Sciatic nerve (tissue), 2 donors: ENCODE measurements at places on chromosomes 2 and 18.

DNA sequence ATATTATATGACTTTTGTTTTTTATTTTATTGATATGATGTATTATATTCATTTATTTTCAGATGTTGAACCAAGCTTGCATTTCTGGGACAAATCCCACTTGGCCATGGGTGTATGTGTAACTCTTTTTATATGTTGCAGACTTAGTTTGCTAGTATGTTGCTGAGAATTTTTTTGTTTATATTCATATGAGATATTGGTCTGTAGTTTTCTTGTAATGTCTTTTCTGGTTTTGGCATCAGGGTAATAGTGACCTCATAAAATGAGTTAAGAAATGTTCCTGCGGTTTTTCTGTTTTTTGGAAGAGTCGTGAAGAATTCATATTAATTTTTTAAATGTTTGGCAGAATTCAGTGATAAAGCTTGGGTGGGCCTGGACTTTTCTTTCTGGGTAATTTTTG, 88.7 kb downstream of the ASB1 start:
- DNase-seq, result no peak

DNA sequence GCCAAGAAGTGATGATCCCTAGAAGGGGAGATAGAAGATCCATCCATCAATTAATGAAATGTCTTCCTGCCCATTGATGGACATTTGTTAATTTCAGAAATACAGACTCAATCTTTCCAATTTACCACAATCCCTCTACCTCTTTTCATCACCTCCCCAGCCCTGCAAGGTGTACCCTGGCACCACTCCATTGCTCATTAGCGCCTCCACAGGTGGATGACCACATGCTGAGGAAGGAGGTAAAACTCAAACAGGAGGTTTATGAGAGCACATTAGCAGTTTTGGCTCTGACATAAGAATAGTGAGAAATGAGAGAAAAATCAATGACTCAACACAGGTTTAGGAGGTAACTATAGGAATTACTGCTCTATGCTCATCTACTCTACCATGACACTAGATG, 208.0 kb downstream of the C1D start:
- no peak for DNase-seq

DNA sequence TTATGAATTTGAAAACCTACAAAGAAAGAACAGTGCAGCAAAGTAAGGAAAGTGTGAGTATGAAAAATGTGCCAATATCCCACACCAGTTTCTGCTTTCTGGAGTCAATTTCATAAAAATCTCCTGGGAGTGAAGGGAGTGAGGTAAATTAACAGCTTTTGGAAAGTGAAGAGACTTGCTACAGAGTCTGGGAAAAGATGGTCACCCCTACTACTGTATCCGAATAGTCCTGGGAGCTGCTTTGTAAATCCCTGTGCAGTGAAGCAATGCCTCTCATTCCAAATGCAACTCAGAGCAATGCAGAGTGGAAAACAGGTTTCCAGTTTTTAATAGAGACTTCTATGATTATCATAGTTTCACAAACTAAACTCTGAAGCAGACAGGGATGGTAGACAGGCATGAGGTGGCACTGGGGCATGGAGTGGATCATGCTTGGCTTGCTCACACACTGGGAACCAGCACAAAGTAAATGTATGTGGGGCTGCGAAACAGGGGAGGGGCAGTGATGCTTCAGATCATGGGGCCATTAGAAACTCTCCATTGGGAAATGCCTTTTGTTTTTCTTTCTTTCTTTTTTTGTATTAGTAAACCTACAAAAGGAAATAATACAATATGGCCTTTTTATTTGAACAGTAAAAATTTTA, 10.6 kb downstream of the COL5A2 start:
- DNase-seq, result no peak

DNA sequence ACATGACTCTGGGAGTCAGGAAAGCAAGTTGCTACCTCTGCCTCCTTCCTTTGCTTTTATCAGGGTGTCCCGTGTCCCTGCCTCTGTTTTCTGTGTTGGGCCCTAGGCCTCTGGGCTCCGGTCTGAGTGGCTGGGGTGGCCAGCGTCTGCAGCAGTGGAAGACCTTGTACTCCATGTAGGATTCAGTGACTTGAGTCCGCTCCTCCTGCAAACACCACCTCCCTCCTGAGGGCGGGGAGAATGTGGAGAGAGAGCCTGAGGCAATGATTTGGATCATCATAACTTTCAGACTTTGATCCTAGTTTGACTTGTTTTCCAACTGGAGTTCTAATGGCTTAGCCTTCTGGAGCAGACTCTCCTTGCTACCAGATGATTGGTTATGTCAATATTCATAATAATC, 30.8 kb downstream of the ATP6V1C2 start:
- DNase-seq, result no peak

DNA sequence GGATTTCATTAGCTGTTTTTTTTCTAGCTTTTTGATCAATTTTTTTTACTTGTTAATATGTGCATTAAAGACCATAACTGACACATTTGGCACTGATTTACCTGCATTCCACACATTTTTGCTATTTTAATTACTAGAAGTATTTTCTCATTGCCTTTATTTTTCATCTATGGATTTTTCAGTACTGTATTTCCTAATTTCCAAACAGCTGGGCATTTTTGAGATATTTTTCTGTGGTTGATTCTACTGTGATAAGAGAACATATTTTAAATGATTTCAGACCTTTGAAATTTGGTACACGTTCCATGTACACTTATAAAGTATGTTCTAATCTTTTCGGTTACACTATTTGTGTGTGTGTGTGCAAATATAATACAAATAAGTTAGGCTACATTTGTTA, 135.3 kb downstream of the PARD3B start:
- no peak for DNase-seq

- no peak for DNase-seq
Observed at GRCh38 chr2:126686841-126687485, 31.0 kb downstream of the GYPC start.

- no peak for DNase-seq
Observed at GRCh38 chr2:36444216-36444936, 88.8 kb downstream of the CRIM1 start.

DNA sequence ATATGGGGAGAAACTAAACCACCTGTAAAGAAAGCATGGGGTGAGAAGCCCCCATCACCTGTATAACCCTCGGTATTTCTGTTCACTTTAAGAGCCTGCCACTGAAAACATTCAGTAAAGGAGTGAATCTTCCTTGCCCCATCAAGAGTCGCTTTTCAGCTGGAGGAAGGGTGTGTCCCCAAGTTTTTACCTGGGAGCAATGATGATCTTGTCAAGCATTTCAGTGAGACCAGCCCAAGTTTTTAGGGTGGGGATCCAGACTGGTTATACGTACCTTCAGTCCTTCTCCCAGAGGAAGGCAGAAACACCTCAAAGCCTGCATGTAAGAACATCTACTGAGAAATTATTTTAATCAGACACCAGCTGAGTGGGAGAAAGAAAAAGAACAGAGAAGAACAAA, at the start of gene DSG1:
TSS of gene DSG1 (plus strand) at position 301 of the 400 bp plus-strand sequence. CDS start 141 bp downstream, outside the sequence.
- DNase-seq, result no peak

- DNase-seq, result no peak
Observed at GRCh38 chr2:217792626-217793527, 209.9 kb downstream of the TNS1 start.

DNA sequence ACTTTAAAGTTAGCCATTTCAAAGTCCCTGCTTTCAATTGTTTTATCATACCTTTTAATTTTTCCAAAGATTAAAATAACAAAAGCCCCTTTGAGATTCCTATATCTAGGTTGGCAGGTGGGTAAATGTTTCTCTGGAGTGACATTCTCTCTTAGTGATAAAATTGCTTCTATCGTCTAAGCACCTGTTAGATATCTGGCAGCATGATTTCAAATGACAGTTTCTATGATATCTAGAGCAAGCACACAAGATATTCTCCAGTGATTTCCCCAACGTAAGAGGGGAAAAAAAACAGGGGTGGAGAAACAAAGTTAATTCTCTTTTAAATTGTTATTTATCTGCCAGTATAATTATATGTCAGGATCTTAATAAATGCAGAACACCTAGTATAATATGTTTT, 610.2 kb downstream of the DSC3 start:
- no peak for DNase-seq

DNA sequence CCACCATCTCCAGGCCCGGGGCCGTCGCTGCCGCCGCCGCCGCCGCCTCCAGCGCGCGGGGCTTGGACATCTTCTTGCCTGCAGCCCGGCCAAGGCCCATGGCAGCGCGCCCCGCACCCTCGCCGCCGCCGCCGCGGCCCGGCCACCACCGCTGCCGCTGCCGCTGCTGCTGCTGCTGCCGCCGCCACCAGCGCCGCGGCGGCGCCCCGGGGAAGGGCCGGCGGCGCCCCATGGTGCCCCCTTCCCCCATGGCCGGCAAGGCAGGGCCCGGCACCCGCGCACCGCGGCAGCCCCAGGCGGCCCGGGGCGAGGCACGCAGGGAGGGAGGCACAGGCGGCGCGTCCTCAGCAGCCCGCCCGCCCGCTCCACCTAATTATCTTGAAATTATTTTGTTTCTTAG, 3057.4 kb downstream of the RPIA start:
- no peak for DNase-seq

DNA sequence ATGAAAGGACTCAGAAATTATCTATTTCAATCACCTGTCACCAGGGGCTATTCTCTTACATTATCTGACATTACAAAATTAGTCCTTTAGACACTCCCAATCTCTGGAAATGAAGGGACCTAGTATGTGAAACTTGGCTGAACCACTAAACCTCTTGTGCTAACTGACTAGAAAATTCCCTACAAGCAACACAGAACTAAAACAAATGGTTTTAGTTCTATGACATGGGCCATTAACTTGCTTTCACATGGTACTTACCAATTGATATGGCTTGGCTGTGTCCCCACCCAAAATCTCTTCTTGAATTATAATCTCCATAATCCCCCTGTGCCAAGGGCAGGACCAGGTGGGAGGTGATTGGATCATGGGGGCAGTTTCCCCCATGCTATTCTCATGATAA, 16.6 kb downstream of the SERPINE2 start:
- DNase-seq, result no peak

DNA sequence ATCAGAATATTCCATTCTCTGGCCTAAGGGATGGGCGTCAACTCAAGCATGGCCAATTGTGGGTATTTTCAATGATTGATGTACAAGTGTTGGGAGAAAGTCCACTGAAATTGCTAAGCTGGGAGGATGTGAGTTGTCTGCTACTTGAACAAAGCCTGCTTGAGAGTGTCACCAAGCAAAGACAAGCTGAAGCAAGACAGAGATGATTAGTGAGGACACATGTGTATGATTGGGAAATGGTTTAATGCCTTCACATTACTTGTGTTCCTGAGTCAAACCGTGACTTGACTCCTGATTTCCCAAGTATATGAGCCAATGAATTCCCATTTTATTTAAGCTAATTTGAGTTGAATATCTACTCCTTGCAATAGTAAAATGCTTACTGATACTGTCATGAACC, 23.7 kb upstream of the NRP2 start:
- no peak for DNase-seq

DNA sequence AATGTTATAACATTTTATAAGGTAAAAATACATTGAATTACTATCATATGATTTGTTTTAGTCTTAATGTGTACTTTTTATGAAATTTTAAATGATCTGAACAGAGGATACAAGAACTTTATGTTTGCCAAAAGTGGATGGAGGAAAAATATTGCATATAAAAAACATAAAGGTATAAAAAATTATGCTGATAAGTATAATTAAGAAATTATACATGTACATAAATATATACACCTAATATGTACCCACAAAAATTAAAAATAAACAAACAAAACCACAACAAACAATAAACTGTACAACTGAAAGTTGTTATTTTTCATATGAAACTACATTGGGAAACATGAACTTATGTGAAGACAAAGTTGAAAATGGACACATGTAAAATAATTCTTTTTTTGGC, 38.2 kb upstream of the CALCRL start:
- no peak for DNase-seq

GRCh38 chr18:43870626-43871025, 593.3 kb upstream of the SYT4 start:
- no peak for DNase-seq

GRCh38 chr2:124664363-124664762, 639.3 kb downstream of the CNTNAP5 start:
- no peak for DNase-seq

GRCh38 chr18:9706081-9706935, 1.8 kb upstream of the RAB31 start:
- no peak for DNase-seq
